Esophagus squamous epithelium (tissue), 5 donors: ENCODE measurements at places on chromosomes 5 and 9. TPM values are rescaled to one million over a fixed set of nuclear protein-coding genes. Genes with fewer than 3 reads are reported as not detected.

Gene GARIN3
- not detected for total RNA-seq

Gene PCDHA3
- 0.19 TPM for total RNA-seq

Gene OR1Q1
- not detected for total RNA-seq

Gene CDH9
- total RNA-seq: not detected

Gene CCL28
- 1.9 TPM for total RNA-seq

- DNase-seq: no peak
Measured at GRCh38 chr5:82808960-82809359, 268.2 kb downstream of the TMEM167A start.

DNA sequence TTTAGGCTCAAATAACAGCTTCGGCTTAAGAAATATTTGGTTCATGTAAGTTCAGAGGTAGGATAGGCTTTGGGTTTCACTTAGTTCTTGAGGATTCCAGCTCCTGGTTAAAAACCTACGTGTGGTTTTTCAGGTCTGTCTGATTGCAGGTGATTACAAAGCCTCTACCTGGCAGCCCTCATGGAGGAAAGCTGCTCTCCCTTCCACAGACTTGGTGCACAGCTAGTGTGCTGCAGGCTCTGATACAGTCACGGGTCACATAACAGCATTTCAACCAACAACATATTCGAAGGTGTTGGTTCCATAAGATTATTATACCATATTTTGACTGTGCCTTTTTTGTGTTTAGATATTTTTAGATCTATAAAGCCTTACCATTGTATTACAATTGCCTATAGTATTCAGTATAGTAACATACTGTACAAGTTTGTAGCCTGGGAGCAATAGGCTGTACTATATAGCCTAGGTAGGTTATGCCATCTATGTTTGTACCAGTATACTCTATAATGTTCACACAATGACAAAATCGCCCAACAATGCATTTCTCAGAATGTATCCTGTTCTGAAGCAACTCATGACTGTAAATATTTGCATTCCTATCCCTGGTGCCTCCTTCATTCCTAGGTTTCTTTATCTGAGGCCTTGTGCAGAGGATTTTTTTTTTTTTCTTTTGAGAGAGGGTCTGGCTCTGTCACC is 8.0 kb upstream of the DCP2 start:
- no peak for DNase-seq

DNA sequence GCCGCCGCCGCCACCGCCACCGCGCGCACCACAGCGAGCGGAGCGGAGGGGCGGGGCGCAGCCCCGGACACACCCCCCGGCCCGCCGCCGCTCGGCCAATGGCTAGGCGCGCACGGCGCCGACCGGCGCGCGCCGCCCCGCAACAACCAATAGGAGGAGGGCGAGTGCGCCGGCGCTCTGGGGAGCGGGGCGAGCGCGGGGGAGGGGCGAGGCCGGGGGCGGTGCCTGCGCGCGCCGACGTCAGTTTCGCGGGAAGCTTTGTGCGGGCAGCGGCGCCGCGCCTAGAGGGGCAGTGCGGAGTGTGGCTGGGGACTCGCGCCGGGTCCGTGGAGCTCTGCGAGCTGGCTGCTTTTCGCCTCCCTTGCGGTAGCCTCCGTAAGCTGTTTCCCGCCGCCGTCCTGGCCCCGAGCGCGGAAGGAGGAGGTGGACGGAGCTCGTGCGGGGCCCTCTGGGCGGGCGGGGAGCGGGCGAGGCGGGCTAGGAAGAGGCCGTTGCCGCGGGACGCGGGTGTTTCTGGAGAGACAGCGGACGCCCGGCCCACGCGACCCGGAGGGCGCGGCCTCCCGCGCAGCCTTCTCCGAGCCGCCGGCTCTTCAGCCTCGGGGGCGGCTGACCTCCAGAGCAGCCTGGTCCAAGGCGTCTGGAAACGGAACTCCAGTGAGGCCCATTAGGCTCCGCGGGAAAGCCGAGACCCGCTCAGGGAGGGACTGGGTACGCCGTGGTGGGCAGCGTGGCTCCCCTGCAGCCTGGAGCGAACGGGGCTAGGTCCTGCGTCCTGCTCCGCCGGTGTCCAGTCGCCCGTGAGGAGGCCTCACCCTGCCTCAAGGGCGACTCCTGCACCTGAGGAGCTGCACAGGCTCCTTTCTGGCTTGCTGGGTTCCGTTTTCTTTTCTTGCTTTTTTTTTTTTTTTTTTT is at the start of gene ZMYND19:
Gene ZMYND19 (minus strand): TSS at position 44 of the 915 bp plus-strand sequence. CDS start 249 bp downstream, outside the sequence.
- DNase-seq: peak; percentile 57

GRCh38 chr9:78035383-78035993 is 3.9 kb upstream of the GNAQ start:
- no peak for DNase-seq

DNA sequence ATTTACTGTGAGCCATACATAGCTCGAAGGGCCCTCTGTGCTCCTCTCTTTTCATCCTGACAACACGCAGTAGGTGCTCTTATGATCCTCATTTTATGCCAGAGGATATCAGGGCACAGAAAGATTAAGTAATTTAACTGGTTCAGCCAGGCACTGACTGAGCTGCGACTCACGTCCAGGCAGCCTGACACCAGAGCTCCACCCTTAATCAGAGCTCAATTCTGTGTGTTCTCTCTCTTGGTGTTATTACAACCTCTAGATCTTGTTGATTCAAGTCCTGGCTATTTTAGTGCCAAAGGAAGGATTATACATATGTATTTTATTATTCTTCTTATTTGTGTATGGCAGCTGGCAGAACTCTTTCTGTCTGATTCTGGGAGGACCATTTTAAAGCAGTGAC is 59.7 kb downstream of the OSMR start:
- DNase-seq: no peak

DNA sequence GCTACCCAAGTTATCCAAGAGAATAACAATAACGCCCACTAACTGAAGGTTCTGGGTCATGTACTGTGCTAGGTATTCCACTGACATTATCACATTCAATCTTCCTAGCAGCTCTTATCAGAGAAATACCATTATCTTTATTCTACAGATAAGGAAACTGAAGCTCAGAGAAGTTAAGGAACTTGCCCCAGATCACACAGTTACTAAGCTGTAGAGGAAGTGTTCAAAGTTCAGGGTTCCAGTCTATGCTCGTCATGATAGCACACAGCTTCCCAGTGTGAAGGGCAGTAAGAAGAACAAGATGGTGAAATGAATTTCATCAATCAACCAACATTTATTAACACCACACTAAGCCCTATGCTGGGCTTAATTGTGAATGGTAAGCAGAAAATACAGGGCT is 29.6 kb downstream of the ELOVL7 start:
- DNase-seq: no peak
